ENCODE measurements at places on chromosomes 6 and 20.
A peak's percentile ranks its signal among the peaks of the same experiment; 100 is the strongest.

- DNase-seq, result no peak
Observed at GRCh38 chr20:46362921-46363867, 43.2 kb downstream of the ELMO2 start.

- no peak for DNase-seq
Observed at GRCh38 chr6:96862560-96862959, 25.3 kb upstream of the GPR63 start.

GRCh38 chr6:147567141-147567805, 58.8 kb downstream of the SAMD5 start:
- no peak for DNase-seq

- DNase-seq, result no peak
Observed at GRCh38 chr6:37334047-37334446, 19.7 kb upstream of the RNF8 start.

- no peak for DNase-seq
Observed at GRCh38 chr20:63735859-63736718, at the start of gene LIME1. TSS of gene LIME1 (plus strand) at chr20:63736664. CDS start at chr20:63737550, 886 bp downstream.

DNA sequence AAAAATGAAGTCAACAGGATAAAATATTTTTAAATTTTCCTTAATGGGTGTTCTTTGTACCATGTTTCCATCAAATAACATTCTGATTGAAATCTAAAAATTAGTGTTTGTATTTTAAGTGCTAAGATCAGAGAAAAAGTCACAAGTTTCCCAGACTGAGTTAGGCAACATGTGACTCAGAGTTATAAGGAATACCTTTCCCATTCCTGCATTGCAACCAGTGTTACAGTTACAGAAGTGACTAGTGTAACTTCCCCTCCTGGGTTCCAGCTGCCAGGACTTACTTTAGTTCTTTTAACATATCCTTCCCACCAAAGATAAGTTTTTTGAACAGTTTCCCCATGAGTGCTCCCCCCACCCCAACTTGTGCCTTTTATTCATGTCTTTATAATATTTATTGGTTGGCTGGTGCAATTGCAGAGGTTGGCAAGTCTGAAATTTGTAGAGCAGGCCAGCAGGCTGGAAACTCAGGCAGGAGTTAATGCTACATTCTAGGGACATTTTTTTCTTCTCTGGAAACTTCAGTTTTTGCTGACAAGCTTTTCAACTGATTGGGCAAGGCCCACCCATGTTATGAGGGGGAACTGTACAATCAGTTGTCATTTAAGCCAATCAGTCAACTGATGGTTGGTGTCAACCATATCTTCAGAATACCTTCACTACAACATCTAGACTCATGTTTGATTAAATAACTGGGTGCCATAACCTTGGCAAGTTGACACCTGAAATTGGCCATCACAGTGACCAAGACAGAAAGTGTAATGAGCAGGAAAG, 22.9 kb upstream of the ESR1 start:
- DNase-seq, result no peak

GRCh38 chr20:3755814-3756480, 11.6 kb downstream of the ADISSP start:
- DNase-seq, result no peak

DNA sequence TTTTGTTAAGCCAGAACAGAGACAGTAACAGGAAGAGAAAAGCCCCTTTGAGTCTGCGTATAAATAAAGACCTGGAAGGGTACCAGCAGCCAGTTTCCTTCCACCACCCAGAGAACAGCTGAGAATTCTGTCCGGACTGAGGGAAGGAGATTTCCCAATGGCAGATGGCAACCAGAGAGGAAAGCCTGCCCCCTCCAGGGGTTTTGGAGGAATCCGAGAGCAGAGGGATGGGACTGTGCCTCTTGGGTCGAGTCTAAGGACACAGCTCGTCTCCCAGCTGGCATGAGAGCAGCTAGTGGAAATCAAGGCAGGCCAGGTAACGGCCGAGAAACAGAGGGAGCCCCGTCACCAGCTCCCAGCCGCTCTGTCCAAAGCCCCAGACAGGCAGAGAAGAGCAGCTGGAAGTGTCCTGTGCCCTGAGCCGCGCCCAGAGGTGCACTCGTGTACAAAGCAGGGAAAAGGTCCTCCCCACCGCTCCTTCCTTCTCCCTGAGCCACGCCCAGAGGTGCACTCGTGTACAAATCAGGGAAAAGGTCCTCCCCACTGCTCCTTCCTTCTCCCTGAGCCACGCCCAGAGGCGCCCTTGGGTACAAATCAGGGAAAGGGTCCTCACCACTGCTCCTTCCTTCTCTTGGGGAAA, 134.0 kb upstream of the SNX9 start:
- no peak for DNase-seq

GRCh38 chr6:31737315-31737990, 1.1 kb upstream of the CLIC1 start:
- no peak for DNase-seq

DNA sequence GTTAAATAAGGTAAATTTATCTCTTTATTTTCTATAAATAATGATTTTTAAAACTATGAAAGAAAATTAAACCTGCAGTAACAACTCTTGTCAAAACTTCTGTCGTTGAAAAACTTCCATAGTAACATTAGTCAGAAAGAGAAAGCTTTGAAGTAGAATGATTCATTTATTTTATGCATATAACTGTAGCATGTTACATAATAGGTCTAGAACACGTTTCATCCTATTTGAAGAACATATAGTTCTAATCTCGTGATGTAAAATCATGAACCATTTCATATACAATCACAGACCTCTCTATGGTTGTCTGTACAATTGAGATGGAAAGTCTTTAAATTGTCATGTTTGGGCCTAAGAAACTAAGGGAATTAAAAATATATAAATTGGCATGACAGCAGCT, 61.3 kb upstream of the MYLIP start:
- no peak for DNase-seq

- DNase-seq, result no peak
Observed at GRCh38 chr6:56752009-56752408, 109.3 kb upstream of the DST start.

DNA sequence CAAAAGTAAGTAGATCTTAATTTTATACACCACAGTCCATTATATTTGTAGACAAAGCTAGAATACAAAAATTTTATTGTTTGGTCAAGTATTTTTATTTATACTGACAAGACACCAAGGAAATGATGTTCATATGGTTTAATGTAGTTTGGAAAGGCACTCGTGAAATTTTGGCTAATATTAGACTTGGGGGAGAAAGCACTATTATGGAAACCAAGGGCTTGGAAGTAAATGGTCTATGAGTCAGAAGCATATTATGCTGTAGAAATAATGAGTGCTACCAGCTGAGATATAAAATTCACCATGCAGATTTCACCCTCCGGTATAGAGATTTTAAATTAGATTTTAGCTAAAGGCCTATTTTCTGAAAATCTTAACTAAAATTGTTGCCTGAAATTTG, 233.6 kb downstream of the KCNQ5 start:
- DNase-seq, result no peak

DNA sequence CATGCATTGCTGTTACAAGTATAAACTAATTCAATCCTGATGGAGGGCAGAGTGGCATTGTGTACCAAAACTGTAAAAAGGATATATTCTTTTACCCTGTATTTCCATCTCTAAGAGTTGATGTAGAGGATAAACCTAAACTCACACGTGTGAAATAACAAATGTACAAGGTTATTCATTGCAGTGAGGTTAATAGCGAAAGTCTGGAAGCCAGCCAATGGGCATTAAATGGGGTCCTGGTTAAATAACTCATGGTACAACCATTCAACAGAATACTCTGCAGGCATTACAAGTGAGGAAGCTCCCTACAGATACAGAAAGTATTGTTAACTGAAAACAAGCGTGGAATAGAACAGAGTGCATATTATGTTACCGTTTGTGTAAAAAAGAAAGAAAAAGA, 56.9 kb downstream of the BCAS1 start:
- no peak for DNase-seq

DNA sequence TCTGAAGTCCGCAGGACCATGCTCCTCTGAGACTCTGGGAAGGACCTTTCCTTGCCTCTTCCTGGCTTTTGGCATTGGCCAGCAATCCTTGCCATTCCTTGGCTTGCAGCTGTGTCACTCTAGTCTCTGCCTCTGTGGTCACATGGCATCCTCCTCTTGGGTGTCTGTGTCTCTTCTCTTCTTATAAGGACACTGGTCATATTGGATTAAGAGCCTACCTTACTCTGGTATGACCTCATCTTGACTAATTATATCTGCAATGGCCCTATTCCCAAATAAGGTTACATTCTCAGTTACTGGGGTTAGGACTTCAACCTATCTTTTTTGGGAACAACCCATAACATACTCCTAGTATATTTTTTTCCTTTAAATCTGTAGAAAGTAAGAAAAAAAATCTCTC, 49.9 kb upstream of the GTSF1L start:
- DNase-seq, result no peak

GRCh38 chr6:150403458-150404246, 34.8 kb downstream of the IYD start:
- peak; percentile 35 for DNase-seq

GRCh38 chr6:70549327-70549726, 17.4 kb upstream of the SDHAF4 start:
- no peak for DNase-seq

DNA sequence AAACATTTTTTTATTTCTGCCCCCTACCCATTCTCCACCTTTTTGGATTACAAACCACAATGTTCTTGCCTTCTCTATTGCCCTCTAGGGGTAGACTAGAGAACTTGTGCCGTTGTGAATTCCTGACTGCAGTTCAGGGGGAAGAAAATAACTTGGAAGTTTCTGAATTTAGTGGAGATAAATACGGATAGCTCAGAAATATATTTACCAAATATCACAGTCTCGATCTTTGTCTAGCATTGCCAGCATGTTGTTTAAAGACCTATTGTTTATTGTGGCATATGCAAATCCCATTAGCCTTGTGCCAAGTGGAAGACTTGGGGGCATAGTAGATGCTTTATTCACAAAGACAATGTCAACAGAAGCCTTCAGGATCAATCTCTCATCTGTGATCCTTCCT, 154.1 kb upstream of the MMS22L start:
- no peak for DNase-seq

DNA sequence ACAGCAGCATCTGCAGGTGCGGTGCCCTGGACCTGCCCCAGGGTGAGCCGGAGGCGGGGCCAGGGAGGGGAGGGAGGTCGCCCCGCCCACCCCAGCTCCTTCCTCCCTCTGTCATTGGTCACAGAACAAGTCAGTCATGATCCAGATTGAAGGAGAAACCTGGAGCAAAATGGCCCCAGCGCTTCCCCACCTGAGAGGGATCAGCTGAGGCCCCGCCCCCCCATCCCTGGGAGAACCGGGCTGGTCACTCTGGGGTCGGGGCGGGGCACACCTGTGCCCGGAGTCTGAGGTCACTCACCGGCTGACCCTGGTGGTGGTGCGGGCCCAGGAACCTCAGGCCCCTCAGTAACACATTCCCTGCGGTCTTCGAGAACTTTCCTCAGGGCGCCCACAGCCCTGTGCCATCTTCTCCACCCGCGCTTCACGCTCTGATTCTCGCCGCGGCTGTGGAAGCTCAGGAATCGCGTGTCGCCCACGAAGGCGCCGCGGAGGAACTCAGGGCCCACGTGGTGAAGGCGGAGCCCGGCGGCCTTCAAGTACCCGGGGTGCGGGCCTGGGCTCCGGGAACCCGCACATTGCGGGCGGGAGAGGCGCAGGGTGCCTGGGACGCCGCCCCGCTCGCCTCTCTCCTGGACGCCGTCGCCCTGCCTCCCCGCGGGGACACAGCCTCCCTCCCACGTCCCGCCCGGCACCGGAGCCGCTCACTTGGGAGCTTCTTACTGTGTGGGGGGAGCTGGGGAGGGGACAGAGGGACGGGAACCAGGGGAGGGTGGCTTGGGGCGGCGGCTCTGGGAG, 36.4 kb upstream of the HLA-C start:
- DNase-seq, result peak; percentile 53

GRCh38 chr6:43871933-43872332, 101.9 kb downstream of the VEGFA start:
- no peak for DNase-seq

DNA sequence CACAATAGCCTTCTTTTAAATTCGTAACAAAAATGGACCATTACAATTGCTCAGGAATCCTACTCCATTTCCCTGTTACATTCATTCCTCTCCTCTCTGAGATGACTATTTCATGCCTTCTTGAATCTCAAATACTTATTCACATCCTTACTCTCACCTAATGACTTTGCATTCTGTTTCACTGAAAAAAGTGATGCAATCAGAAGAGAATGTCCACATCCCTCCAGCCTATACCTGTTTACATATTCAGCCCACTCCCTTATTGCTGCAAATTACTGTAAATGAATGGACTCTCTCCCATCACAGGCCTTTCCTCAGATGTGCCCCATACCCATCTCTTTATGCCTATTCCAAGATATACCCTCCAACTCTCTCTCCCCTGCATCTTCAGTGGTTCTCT, 8.6 kb downstream of the TAAR1 start:
- no peak for DNase-seq

GRCh38 chr6:118933855-118934460, 1.0 kb downstream of the MCM9 start:
- DNase-seq, result no peak

DNA sequence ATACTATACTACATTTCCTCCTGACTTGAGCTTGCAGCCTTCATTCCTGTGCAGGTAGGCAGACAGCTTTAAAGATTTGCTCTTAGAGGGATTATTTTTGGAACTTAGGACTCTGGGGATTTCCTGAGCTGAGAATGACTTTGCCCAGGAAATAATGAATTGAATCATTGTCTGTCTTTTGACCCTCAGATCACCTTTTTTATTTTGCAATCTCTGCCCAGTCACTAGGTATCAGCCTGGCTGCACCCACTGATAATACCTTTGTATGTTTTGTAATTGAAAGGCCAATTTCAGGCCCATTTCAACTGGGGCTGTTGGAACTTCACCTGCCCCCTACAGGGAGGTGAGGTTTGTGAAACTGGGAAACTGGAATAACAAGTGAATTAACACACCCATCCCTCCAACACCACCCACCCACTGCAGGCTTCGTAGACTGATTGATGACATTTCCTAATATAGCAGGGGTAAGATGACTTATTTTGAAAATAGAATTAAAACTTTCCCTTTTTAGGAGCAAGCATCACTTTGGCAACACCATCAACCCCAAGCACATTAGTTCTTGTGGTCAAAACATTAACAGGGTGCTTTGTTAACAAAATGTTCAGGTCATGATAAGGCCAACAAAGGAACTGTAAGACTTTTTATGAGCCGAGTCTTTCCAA, 157.1 kb upstream of the CENPW start:
- no peak for DNase-seq

DNA sequence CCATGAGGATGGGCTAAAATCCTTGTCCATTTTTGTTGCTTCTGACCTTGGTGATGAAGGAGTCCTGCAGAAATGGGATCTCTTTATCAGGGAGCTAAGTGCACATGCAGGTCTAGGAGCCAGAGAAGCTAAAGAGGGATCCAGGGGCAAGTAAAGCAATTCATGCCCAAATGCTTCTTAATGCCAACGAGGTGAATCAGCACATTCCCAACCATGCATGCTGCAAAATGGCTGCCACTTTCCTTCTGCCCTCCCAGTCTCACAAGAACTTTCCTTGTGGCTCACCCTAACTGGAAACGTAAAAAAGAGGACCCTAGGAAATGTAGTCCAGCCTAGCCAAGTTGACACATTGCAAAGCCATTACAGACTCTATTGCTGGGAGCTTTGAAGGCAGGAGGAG, 298.4 kb downstream of the MAFB start:
- no peak for DNase-seq
